ENCODE measurements at places on chromosomes 2 and 18. TPM values are rescaled to one million over a fixed set of nuclear protein-coding genes. Genes with fewer than 3 reads are reported as not detected.

CRYGC gene
- not detected for polyA plus RNA-seq

UCN gene
- 0.79 TPM for polyA plus RNA-seq

LBH gene
- 119 TPM for polyA plus RNA-seq

ZNF521 gene
- 47.8 TPM for polyA plus RNA-seq

ALK gene
- polyA plus RNA-seq = 0.30 TPM

DNA sequence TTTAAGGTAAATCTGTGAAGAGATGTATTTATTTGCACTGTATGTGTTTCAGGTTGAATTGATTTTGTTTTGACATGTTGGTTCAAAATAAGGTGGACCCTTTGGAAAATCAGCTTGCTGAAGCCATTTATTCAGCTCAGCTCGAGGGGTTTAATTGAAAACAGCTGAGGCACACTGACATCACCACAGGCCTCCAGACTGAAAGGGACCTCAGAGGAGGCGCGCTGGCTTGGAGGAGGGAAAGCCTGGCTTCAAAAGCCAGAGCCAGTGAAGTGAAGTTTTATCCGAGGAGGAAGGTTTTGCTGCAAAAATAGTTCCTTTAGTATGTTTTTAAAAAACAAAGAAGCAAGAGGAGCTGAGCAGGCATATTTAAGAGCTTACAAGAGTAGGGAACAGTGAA is 26.9 kb upstream of the DNMT3A start:
- DNase-seq = no peak

- DNase-seq = no peak
Measured at GRCh38 chr18:55743133-55743532, 155.1 kb upstream of the TCF4 start.

DNA sequence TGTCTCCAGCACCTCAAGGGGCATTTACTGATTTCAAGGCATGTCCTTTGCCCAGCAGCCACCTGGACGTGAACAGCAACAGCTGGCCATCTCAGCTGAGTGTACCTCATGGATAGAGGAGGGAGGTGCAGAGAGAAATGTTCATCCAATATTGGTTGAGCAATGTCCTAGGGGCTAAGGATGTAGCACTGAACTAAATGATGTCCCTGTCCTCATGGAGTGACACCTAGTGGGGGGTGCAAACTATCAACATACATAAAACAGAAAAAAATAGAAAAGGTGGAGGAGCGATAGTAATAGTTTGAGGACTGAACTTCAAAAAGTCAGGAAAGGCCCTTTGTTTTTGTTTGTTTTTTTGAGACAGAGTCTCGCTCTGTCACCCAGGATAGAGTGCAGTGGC is 4.8 kb upstream of the UGGT1 start:
- no peak for DNase-seq

- no peak for DNase-seq
Measured at GRCh38 chr18:64245126-64245861, 96.4 kb upstream of the LINC00305 start.

DNA sequence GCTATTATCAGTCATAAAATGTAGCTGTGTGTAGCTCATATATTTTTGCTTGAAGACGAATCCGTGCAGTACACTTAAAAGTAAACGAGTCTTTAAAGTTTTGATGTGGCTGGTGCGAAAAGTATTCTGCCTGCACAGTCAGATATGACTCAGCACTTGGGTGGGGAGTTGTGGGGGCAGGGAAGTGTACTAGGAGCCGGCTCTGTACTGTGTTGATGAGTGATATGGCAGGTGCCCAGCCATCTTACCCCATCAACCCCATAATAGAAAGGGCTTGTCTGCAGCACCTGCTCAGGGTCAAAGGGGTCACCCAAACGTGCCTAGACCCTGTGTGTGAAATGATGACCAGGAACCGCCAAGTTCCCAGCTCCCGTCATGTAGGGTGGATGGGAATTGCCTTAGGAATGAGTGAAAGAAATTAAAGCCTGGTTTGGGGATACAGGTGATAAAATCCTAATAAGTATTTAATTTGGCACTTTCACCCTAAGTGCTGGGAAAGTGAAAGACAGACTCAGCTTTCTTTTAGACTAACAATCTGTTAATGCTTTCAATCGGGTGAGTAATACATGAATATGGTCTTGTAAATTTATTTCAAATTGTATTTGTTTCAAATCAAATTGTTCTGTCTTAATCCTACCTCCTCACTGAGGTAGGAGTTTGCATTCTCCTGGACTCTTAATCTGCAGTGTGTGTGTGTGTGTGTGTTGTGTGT is 48.0 kb downstream of the BCL2L11 start:
- no peak for DNase-seq

DNA sequence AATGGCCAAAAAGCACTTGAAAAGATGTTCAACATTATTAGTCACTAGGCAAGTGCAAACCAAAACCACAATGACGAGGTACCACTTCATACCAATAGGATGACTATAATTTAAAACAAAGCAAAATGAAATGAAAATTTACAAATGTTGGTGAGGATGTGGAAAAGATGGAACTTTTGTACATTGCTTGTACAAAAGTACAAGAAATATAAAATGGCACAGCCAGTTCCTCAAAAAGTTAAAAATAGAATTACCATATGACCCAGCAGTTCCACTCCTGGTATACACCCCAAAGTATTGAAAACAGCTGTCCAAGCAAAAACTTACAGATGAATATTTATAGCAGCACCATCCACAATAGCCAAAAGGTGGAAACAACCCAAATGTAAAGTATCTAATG is 107.8 kb upstream of the XPO1 start:
- no peak for DNase-seq

- DNase-seq = no peak
Measured at GRCh38 chr18:37575646-37576045, 10.0 kb upstream of the CELF4 start.

DNA sequence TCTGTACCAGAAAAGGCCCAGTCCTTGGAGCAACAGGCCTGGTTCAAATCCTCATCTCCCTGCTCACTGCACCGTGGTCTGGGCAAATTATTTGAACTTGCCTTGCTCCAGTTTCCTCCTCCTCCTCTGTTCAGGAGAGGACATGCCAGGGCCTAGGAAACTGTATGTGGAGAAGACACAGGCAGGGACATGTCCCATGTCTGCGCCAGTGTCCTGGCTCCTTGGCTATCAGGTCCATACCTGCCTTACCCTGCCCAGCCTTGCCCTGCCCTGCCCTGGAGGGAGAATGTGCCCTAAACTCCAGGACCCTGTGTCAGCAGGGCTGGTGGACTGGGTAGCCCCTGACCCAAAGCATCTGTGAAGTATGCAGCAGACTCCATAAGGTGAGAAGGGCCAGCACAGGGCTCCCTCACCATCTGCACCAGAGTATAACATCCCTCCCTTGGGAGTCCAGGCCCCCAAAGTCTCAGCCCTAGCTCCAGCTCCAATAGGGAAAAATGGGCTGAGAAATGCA is 165.3 kb downstream of the GALNT1 start:
- no peak for DNase-seq

- DNase-seq = no peak
Measured at GRCh38 chr2:225064362-225064761, 22.1 kb upstream of the DOCK10 start.
